ENCODE measurements at places on chromosomes 7 and 10.

- DNase-seq: peak; percentile 32
These were observed 187.9 kb downstream of the DPY19L1 start for GRCh38 chr7:34849163-34849960.

GRCh38 chr10:14583252-14583651 is 191.4 kb downstream of the FAM107B start:
- no peak for DNase-seq

GRCh38 chr7:100506356-100506923 is 22.7 kb downstream of the NYAP1 start:
- DNase-seq: peak; percentile 16

DNA sequence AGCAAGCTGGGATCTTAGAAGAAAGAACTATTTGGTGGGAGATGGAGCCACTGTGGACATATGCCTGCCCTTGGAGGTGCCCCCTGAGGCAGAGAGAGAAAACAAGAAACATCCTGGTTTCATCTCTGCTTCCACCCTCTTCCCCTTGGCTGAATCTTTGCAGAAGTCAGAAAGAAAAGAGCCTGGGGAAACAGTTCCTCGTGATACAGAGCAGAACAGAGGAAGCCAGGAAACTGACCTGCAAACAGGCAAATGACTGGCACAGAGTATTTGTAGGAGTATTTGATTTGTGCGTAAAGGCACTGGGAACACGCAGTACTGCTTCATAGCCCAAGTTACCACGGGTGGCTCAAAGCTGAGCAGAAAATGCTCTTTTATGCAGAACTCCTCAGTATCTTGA is 7.0 kb upstream of the KEL start:
- no peak for DNase-seq

DNA sequence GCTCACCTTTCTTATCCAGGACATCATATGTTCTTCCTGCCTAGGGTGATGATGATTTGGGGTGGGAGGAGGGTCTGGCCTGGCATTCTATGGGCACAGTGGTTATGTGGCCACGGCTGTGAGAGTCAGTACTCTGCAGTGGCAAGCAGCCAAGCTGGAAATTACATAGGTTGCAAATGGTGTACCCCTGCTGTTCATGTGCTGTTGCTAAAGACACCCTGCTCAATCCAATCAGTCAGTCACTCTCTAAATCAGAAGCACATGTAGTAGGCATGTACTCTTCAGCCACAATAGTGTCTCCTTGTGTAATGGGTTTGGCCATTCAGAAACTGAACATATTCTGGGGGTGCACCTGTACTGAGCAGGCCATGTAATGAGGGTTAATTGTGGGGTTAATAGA is 449.1 kb upstream of the ANKRD30A start:
- no peak for DNase-seq

DNA sequence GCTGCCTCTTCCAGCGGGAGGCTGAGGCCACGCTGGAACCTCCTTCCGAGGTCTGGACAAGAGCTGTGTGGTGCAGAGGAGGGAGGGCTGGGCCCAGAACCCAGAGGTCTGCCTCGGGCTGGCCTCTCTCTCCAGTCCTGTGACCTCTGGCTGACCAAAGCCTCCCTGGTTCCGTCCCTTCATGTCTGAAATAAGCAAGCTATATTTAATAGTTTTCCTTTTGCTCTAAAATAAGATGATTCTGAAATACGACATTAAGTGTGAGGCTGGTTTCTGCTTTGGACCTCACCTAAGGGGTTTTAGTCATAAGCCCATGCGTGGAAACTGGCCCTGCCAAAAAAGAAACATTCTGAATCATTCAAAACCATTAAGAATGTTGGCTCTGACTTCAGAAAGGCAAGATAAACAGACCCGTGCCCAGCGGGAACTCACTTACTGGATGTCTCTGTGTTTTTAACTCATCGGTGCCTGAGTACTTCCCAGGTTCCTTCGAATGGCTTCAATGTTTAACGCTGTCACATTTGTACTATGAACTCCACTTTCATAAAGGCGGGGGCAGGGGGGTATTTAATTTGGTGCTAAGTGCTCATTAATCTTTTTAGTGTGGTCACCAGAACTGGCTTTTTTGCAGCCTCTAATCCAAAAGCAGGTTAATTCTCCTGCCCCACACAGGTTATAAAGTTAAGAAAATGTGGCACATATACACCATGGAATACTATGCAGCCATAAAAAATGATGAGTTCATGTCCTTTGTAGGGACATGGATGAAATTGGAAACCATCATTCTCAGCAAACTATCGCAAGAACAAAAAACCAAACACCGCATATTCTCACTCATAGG is 157.5 kb upstream of the KLF14 start:
- no peak for DNase-seq

DNA sequence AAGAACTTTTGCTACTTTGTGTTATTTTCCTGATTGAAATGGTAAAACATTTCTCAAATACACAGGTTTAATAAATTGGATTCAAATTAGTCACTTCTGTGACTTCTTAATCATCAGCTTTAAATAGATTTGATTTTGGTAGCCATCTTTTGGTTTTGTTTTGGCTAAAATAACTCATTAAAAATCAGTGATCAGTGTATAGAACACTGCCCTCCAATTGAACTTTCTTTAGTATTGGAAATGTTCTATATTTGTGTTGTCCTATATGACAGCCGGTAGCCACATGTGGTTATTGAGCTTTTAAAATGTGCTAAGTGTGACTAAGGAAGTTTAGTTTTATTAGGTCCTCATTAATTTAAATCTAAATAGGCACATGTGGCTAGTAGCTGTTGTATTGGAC is 50.4 kb downstream of the GLCCI1 start:
- no peak for DNase-seq

GRCh38 chr10:125333769-125334168 is 173.4 kb upstream of the CTBP2 start:
- no peak for DNase-seq

- DNase-seq: no peak
These were observed 530.6 kb downstream of the ANKRD7 start for GRCh38 chr7:118755067-118755625.

DNA sequence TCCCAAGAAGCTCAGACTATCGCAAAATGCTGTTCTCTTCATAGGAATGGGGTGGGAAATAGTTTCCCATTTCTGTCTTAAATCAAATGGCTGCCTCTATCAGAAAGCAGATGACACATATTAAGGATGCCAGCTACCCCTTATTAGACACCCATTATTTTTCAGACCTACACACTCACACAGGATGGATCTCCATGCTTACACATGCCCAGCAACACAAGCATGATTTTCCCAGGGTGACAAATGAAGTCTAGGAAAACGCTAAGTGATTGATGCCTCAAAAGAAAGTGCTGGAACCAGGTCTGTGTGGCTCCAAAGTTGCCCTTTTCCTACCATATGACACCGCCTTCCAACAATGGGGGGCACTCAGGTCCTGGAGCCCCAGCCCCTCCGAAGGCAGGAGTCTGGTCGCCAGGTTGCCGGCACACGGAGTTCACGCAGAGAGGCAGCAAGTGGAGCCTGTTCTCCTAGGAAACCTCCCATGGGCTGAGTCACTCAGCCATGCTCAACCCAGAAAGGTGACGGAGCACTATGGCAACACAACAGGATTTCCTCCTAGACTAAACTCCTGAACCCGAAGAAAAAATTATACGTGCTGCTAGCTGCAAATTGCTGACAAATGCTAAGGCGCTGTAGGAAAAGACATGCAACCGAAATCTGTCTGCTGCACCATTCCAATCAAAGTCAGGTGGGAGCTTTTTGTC is 19.8 kb downstream of the VOPP1 start:
- DNase-seq: peak; percentile 56

DNA sequence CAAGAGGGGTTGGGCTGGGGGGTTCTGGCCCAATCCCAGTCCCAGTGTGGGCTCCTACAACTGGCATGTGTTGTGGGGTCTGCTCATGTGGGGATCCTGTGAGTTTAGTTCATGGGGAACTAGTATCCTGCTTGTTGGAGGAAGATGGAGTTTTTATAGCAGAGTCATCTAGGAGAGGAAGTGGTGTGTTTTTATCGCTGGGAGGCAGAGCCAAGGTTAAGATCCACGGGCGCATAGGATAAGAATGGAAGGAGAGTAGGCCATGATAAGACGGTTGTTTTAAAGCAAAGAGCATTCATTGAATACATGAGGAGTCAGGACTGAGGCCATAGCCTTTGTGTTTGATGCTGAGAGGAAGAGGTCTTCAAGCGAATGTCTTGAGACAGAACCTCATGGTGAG is 211.6 kb upstream of the COBL start:
- DNase-seq: no peak

DNA sequence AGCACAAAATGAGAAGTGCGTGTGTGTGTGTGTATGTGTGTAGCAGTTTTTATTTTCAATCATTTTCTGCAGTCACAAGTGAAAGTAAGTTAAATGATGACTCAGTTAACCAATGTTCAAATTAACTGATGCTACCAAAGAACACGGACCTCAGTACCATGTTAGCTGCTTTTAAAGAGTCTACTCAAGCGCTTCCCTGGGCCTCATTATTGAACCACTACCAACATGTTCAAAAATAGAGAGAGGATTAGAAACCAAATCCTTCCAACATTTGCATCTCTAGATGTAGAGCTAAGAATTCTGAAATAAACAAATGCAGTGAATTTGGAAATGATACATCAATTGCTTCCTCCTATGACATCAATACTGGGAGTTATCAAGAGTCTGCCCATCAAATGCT is at the start of gene TAS2R39:
Gene TAS2R39 (plus strand): TSS at position 396 of the 400 bp plus-strand sequence. CDS start 0 bp downstream, at position 396.
- DNase-seq: no peak

GRCh38 chr7:85681241-85681640 is 494.4 kb upstream of the SEMA3D start:
- peak; percentile 31 for DNase-seq

DNA sequence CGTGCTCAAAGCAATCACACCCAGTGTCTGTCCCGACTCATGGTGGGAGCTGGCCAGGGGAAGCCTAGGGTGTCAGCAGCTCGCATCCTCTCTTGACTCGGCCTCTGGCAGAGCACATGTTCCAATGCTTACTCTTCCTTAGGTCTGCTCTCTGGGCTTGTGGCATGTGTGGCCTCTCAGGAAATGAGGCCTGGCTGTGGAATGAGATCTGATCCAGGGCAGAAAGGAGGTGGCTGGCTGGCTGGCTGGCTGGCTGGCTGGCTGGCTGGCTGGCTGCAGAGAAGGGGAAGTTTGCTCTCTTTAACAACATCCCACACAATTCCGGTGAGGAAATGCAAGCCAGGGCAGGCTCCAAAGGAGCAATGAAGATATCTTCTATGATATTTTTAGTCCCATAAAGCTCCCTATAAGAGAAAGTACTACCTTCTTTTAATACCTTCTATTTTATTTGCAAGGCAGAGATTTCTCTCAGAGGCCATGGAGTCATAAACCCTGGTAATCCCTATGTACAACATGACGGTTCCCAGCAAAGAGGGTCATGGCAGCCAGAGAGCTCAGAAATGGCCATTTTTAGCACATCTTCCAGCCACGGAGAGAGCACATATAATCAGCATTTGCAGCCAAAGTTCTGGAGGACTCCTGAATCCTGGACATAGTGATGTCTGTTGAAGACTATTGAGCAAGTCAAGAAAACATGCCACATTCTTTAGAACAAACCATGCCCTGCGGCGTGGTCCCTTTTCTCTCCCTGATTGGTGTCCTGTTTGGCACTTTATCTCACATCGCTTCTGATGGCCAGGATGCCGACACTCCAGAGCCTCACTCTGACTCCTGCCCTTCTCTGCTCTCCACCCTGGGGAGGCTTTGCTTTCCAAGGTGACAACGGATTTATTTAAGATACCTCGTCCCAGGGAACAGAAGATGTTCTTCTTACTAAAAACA is 153.7 kb downstream of the FANK1 start:
- DNase-seq: no peak

DNA sequence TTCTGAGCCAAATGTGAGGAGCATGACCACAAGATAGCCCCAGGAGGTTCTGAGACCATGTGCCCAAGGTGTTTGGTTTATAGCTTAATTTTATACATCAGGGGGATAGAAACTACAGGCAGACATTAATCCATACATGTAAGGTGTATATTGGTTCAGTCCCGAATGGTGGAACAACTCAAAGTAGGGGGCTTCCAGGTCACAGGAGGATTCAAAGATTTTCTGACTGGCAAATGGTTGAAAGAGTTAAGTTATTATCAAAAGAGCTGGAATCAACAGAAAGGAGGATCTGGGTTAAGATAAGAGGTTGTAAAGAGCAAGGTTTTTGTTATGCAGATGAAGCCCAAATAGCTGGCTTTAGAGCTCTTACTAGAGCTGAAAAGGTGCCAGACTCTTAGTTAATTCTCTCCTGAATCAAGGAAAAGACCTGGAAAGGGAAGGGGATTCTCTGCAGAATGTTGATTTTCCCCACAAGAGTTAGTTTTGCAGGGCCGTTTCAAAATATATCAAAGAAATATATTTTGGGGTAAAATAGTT is 640.0 kb downstream of the IPMK start:
- peak; percentile 22 for DNase-seq

GRCh38 chr7:43760861-43761260 is 2.4 kb downstream of the BLVRA start:
- no peak for DNase-seq

DNA sequence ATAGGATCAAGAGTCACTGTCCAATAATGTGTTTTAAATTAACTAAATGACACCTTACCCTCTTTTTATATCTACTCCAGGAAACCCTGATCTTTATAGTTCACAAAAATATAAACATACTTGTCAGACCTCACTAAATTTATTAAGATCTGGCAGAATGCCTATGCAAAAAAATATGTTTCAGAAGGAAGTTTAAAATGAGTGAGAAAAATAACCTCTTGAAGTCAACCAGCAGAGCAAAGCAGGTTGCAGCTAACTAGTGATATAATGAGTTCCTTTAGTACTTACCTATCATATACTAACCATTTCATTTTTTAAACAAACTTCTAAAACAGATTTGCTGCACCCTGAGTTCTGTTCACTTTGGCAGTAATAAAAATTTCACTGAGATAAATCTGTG is 14.0 kb upstream of the HGF start:
- no peak for DNase-seq

GRCh38 chr7:78417180-78417853 is 618.7 kb downstream of the PHTF2 start:
- no peak for DNase-seq

GRCh38 chr7:90238583-90238982 is 6.4 kb upstream of the CFAP69 start:
- no peak for DNase-seq

- no peak for DNase-seq
These were observed 65.7 kb upstream of the NOBOX start for GRCh38 chr7:144468990-144469732.

GRCh38 chr7:143238289-143238980 is 16.6 kb downstream of the TAS2R40 start:
- no peak for DNase-seq

DNA sequence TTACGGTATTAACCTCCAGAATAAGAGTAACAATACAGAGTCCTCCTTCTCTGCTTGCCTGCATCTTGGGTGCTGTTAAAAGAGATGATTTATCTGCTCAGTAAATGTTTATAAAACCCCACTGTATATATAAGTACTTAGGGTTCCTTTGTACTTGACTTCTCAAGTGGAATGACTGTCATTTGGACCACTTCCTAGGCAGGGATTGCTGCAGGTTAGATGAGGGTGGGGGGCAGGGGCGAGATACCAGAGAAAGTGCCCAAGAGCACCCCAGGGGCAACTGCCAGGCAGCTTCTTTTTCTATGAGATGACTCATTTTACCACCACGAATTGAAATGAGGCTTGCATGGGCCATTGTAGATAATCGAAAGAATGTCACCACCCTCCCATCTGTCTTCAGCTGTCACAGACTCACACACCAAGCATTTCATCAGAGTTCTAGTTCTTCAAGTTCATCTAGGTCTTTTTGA is 421.9 kb upstream of the GALNT17 start:
- no peak for DNase-seq

Data from iPS-NIHi11 (cell line).